ENCODE measurements at places on chromosomes 6 and 20.

DNA sequence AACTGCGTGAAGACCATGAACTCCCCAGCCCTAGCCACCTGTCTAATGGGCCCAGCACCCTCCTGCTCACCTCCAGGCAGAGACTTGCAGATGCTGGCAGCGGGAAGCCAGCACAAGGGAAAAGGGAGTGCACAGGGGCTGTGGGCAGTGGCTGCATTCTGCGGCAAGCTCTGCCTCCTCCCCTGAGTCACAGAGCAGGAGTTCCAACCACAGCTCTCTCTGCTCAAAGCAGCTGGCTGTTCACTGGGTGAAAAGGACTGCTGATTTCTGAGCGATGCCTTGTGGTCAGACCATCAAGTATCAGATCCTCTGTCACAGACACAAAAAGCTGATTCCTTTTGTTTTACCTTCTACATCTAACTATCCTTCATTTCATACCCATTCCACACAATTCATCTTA, 10.5 kb downstream of the NKX2-2 start:
- no peak for DNase-seq

- no peak for DNase-seq
Observed at GRCh38 chr6:108853077-108853476, 4.9 kb downstream of the ARMC2 start.

DNA sequence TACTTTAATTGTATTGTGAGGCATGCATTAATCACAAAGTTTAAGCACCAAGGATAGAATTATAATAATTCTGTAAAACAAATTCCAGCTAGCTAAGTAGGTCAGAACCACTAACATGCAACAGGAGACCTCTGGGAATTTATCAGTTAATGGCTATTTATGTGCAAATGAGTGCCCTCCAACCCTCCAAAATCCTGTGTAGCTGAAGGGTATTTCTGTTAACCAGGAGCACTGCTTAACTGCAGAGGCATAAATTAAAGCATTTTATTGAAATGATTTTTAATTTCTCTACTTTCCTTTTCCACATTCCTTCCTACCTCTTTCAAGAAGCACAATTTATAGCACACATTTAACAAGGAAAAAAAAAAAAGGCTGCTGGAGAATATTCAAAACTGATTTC, 77.0 kb downstream of the MMS22L start:
- no peak for DNase-seq

DNA sequence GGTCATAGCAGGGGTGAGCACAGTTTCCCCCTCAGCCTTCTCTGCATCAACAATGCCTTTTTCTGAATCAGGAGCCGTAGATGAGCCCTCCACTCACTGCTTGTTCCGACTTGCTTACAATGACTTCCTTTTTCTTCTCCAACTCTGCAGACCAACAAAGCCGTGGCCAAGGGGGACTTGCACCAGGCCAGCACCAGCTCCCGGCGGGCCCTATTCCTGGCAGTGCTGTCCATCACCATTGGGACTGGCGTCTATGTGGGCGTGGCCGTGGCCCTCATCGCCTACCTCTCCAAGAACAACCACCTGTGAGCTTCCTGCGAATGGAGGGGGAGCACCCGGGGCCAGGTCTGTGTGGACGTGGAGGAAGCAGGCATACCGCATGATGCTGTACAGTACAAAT, 195.8 kb downstream of the SYNDIG1 start:
- DNase-seq: no peak

GRCh38 chr6:128731249-128732165, 151.4 kb upstream of the LAMA2 start:
- DNase-seq: peak; percentile 41

DNA sequence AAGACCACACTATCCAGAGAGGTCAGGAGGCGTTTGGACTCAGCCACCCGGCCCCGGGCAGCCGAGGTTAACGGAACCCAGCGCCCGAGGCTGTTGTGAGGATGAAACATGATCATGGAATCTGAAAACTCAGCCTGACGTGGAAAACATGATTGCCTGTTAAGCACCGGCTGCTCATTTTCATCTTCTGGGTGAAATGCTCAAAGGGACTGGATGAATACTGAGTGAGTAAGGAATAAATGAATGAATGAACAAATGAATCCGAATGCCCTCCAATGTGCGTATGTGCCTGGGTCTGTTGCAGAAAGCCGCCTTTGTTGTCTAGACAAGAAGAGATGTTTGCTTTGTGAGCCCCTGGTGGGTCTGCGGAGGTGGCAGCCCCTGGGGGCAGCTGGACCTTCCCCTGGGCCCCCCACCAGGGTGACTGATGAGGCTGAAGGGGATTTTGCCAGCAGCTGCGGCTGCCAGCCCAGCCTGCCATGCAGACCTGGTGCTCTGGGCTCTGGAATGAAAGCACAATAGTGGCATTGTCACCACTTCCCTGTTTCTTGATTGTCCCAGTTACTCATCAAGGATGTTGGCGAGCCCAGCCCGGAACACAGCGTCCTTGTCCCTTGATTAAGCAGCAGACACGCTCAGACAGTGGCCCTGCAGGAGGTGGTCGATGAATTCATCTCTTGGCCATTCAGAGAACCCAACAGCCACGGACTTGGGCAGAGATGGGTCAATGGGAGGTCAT, 211.1 kb downstream of the ANKRD60 start:
- peak; percentile 61 for DNase-seq

- no peak for DNase-seq
Observed at GRCh38 chr20:48374991-48375595, 452.7 kb downstream of the PREX1 start.

DNA sequence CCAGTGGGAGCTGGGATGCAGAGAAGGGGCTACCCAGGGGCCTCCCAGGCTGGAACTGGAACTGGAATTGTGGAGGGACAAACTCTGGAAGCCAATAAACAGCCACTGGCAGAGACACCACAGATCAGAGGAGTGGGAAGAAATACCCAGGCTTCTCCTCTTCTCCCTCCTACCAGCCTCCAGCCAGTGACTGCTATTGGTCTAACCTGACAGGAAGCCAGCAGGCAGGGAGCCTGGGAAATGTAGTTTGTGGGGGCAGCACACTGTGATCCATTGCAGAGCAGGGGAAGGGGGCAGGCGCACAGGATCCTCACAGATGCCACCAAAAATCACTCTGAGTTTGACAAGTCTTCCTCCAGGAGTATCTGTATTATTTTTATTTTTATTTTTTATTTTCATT, 12.1 kb upstream of the MLN start:
- no peak for DNase-seq

GRCh38 chr6:139175389-139175948, 40.6 kb downstream of the HECA start:
- no peak for DNase-seq

DNA sequence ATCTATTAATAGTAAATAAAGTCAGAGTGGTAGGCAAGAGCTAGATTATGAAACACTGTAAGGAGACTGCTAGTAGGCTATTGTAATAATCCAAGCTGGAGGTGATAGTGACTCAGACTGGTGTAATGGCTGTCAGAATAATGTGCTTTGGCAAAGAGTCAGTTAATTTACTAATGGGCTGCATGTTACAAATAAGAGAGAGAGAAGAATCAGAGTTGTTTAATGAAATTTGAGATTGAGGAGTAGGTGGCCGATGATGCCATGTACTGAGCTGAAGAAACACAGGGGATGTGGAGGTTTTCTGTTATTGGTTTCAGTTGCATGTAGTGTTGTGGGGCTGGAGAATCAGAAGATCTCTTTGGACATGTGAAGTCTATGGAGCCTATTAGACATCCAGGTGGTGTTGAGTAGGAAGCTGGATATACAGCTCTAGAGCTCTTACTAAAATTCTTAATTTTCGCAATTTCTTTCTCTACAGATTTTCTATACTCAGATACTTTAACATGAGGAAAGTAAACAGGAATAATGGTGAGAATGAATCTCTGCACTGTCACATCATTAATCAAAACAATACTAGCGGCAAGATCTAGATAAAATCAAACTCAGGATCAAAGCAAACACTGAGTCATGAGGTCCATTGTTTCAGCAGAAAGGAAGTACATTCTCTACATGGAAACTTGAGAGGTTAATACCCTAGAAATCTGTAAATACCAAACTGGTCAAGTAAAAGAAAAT, 167.7 kb downstream of the SIM1 start:
- DNase-seq: peak; percentile 93

GRCh38 chr6:136706430-136706829, 85.8 kb downstream of the MAP3K5 start:
- DNase-seq: no peak

DNA sequence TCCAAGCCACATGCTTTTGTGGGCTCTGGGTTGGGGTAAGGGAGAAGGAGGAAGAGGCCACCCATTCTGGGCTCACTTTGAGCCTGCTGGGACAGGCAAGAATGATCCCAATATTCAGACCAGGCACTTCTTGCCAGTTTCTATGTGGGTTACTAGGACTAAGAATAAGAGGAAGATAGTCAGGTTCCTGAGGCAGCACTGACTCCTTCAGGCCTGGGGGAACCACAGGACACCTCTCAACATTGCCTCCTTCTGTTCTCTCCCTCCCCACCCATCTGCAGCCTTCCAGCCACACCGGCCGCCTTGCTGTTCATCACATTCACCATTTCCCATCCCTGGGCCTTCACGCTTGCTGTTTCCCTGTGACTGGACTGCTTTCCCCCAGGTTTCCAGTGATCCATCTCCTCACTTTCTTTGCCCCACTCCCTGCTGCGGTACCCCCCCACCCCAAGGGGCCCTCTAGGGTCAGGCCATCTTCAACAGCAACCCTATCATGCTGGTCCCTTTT, 69.2 kb upstream of the SIRPA start:
- no peak for DNase-seq

Measured in fibroblast of gingiva (primary cell).